Natural killer cell (primary cell): ENCODE measurements at places on chromosomes 4 and X. TPM values are rescaled to one million over a fixed set of nuclear protein-coding genes. Genes with fewer than 3 reads are reported as not detected.
A peak's percentile ranks its signal among the peaks of the same experiment; 100 is the strongest.

DNA sequence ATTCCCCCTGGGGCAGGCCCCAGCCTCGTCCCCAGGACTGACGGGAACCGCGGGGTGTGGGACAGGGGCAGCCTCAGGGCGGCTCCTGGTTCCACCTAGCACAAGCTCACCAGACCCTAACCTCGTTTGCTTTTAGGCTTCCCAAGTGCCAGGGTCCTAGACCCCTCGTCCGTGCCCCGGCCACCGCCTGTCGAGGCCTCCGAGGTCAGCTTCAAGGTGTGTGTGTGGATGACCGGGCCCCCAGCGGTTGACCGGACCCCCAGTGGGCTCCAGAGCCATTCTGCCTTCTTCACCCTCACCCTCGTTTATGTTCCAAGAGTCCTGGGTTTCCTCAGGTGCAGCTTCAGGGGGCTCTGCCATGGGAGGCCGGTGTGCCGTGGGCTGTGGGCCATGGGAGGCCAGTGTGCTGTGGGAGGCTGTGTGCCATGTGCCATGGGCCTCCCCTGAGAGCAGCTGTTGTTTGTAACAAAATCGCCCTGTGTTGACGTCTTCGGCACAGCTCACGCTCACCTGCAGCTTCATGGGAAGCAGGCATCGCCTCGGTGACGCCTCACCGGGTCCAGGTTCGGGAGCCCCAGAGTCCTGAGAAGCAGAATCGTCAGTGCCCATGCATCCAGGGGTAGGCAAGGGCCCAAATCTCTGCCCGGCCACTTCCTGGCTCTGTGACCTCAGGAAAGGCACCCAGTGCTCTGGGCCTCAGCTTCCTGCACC lies 43.0 kb upstream of the HMX1 start:
- no peaks in the 10 kb centered on the region for H3K27me3 ChIP-seq
- H3K36me3 ChIP-seq: no peaks in the 10 kb centered on the region
- no peak overlapping the region for H3K27ac ChIP-seq
- H3K4me1 ChIP-seq: no peaks in the 10 kb centered on the region
- DNase-seq: peak; percentile 10
- H3K4me3 ChIP-seq: no peak overlapping the region

- H3K27me3 ChIP-seq: no peaks in the 10 kb centered on the region
- no peak for DNase-seq
- H3K4me3 ChIP-seq: no peak within 1 kb of the TSS
- no peaks in the 10 kb centered on the region for H3K4me1 ChIP-seq
These were observed at the start of gene SLC6A14 for GRCh38 chrX:116436358-116436816. TSS of gene SLC6A14 (plus strand) at chrX:116436606. CDS start at chrX:116436710, 104 bp downstream.

DNA sequence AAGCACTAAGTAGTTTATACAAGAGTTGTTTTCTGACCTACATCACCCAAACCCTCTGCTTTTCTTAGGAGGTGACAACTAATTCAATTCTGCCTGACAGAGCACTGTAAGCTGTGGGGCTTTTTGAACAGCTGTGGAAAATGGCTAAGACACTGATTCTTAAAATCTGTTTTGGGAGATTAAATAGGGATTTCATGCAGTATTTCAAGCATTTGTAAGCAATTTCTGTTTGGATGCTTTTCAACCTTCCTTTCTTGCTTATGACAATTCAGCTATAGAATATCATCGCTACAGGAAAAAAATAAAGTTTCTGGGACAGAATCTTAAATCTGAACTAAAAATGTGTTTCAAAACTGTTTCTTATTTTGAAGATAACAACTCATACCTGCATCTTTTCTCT lies 459.5 kb downstream of the RAPGEF2 start:
- no peaks in the 10 kb centered on the region for H3K4me1 ChIP-seq
- no peaks in the 10 kb centered on the region for H3K27me3 ChIP-seq
- no peaks in the 10 kb centered on the region for H3K36me3 ChIP-seq
- no peak overlapping the region for H3K4me3 ChIP-seq

MRFAP1 gene
- total RNA-seq: 146 TPM

TMEM255A gene
- 1.4 TPM for total RNA-seq

PRKX gene
- total RNA-seq: 97.6 TPM

IL1RAPL2 gene
- total RNA-seq: not detected

DNA sequence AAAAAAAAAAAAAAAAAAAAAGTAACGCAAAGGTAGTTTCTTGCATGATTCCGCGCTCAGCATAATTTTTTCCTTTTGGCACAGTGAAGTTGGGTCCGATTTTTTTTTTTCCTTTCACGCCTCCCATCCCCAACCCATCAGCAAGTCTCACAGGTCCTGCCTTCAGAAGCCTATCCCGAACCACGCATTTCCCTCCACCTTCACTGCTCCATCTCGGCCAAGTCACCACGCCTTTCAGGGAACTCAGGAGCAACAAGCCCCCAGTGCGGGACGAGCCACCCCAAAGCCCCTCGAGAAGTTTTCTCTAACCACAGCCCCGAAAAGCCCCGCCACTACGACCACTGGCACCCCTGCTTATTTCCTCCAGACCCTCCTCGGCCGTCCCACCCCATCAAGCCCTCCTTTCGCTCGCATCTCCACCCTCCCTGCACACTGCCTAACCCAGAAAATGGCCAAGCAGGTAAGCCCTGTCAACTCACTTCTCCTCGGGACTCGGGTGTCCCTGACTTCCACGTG lies 1.0 kb downstream of the SLBP start:
- DNase-seq: peak; percentile 34
- H3K27me3 ChIP-seq: no peaks in the 10 kb centered on the region
- peaks cover 43% of the 10 kb centered on the region for H3K4me1 ChIP-seq
- no peaks in the 10 kb centered on the region for H3K36me3 ChIP-seq
- H3K27ac ChIP-seq: peak overlapping the region; percentile 73

GRCh38 chrX:29461039-29461438 lies 754.3 kb upstream of the MAGEB2 start:
- no peaks in the 10 kb centered on the region for H3K27me3 ChIP-seq
- no peak overlapping the region for H3K4me3 ChIP-seq
- H3K4me1 ChIP-seq: no peaks in the 10 kb centered on the region
- no peak overlapping the region for H3K27ac ChIP-seq
- no peak for DNase-seq

DNA sequence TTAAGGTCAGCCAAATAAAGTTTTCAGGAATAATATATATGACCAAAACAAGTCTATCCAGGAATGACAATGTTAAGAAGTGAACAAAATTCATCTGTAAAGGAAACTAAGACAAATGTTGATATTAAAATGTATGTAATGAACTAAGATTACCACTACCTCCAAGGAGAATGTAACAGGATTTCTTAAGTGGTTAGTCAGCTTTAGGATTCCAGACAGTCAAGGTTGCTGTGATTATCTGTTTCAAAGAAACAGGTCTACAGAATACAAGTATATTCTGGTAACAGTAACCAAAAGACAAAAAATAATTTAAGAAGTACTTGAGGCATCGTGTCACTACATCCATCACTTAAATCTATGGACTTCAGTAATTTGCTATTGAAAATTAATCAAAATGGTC lies 172.8 kb downstream of the SCFD2 start:
- DNase-seq: no peak
- no peaks in the 10 kb centered on the region for H3K36me3 ChIP-seq
- H3K27ac ChIP-seq: no peak overlapping the region
- H3K4me1 ChIP-seq: no peaks in the 10 kb centered on the region
- no peaks in the 10 kb centered on the region for H3K27me3 ChIP-seq

DNA sequence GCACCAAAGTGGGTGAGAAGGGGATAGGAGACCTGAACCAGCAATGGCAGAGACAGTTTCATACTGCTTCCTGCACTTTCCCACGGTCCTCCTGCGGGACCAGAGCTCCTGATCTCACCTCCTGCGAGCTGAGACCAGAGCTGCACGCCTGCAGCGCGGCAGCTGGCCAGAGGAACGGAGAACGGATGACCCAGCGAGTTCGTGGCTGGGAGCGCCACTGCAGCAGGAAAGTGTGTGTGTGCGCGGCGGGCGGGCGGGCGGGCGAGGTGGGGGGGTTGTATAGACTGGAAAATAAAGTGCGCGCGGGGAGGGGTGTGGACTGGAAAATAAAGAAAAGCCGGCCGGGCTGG lies 16.5 kb downstream of the MCF2 start:
- DNase-seq: no peak
- H3K4me3 ChIP-seq: peak overlapping the region; percentile 7
- peaks cover 9% of the 10 kb centered on the region for H3K4me1 ChIP-seq
- no peaks in the 10 kb centered on the region for H3K36me3 ChIP-seq
- H3K27ac ChIP-seq: no peak overlapping the region
- peaks cover 2% of the 10 kb centered on the region for H3K27me3 ChIP-seq

DNA sequence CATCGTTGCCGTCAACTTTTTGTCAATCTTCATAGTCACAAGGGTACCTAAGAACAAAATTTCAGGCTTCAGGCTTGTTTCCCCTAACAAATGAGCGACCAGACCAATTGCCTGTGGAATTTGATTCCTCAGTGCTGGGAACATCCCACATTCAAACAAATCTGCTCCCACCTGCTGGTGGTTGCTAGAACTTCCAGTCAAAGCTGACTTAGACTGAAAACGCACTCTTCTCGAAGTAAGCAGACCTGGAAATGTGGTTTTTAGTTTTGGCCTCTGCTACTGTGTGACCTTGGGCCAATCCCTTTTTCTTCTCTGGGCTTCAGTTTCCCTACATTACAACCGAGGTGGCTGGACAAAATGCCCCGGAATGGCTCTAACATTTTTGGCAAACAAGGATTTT lies 1.8 kb upstream of the GABRQ start:
- H3K27me3 ChIP-seq: no peaks in the 10 kb centered on the region
- no peak for DNase-seq
- H3K4me3 ChIP-seq: no peak overlapping the region

GRCh38 chrX:71250841-71251240 lies 3.1 kb downstream of the ZMYM3 start:
- DNase-seq: no peak
- H3K27ac ChIP-seq: no peak overlapping the region

DNA sequence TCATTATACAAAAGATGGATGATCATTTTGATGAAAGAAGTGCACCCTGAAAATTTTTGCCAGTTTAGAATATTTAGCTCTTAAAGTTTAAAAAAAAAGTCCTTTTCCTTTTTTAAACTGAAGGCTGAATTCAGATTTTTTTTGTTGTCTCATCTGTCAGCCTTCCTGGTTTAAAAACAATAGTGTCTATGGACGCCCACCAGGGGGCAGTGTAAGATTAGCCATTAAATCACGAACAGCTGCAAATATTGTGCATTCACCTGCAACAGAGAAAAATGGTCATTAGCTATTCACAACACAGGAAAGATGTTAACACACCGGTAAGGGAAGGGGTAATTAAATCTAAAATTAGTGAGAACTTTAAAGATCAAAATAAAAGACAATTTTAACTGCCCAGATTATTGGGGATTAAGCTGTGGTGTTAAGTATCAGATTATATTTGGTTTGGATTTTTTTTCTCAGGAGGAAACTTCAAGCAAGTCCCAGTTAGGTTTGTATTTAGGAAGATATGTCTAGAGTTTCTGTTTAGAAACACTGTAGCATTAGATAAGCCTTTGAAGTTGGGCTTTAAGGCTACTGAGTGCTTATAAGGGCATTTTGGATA lies 4.4 kb upstream of the CXorf38 start:
- DNase-seq: peak; percentile 52
- no peak overlapping the region for H3K4me3 ChIP-seq
- H3K27me3 ChIP-seq: no peaks in the 10 kb centered on the region
- H3K36me3 ChIP-seq: peaks cover 16% of the 10 kb centered on the region
- H3K4me1 ChIP-seq: peaks cover 5% of the 10 kb centered on the region

DNA sequence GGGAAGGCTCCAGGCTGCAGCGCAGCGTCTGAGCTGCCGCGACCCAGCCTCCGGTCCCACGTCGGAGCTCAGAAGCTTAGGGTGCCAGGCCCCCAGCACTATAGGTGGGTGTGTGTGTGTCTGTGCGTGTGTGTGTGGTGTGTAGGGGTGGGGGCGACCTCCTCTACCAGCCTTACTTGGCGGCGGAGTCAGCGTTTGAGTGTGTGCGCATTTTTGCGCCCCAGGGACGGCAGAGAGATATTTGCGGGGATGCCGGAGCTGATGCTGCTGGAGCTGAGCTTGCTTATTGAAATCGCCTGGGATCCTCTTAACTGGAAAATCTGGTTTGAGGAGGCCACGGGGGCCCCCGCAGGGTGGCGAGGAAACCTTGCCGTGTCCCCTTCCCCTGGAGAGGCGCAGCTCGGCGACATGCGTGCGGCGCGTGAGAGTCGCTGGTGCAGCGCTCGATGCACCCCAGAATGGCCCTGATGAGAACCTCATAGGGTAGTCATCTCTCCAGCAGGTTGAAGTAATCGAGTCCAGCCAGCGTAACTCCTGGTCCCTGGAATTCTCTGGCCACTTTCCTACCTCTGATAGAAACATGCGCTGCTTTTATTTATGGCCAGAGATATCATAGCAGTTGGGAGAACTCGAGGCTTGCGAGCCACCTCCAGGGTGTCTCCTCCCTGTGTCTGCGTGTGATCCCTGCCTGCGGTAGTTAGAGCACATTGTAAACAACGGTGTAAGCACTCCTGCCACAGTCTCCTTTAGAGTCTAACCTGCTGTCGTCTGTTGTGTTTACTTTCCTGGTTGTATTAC lies 2.7 kb downstream of the ADGRL3 start:
- H3K36me3 ChIP-seq: no peaks in the 10 kb centered on the region
- peaks cover 8% of the 10 kb centered on the region for H3K27me3 ChIP-seq
- no peak overlapping the region for H3K4me3 ChIP-seq

DNA sequence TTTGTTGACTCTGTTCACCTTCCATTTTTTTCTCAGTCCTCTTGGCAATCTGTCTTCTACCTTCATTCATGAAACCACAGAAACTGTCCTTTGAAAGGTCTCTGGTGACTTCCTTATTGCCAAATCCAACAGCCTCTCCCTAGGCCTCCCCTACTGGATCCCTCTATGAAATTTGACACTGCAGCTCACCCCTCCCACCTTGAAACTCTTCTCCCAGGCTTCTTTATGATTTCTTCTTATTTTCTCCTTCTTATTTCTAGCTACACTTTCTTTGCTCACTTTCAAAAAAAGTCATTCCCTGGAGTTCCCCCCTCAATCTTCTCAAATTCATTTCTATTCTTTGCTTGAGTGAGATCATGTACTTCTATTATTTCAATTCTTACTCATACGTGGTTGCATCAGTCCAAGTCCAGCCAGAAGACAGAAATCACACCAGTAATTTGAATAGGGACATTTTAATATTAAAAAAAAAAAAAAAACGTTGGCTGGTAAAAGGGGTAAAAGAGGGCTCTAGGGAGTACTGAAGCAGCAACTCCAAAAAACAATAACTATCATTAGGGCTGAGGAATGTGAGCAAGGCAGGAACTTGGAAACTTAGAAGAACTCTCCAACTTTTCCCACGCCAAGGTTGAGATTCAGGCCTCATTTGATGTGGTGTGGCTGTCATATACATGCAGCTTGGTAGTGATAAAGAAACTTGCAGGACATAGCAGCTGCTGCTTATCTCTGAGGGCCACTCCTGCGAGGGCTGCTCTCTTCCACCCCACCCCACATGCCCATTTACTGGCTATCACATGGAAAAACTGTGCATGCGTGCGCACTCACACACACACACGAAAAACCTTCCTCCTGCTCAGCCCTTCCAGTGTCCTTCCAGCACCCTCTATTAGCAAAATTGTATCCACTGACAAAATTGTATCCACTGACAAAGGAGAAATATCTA lies 169.8 kb upstream of the GALNT7 start:
- no peaks in the 10 kb centered on the region for H3K27me3 ChIP-seq
- no peak overlapping the region for H3K27ac ChIP-seq
- no peak for DNase-seq
- H3K4me3 ChIP-seq: no peak overlapping the region
- H3K4me1 ChIP-seq: no peaks in the 10 kb centered on the region
